ENCODE measurements at places on chromosomes 7 and 10. TPM values are rescaled to one million over a fixed set of nuclear protein-coding genes. Genes with fewer than 3 reads are reported as not detected.

The FFAR4 gene
- total RNA-seq: not detected

The C10orf143 gene
- total RNA-seq: 2.4 TPM

The PARG gene
- 30.3 TPM for total RNA-seq

DNA sequence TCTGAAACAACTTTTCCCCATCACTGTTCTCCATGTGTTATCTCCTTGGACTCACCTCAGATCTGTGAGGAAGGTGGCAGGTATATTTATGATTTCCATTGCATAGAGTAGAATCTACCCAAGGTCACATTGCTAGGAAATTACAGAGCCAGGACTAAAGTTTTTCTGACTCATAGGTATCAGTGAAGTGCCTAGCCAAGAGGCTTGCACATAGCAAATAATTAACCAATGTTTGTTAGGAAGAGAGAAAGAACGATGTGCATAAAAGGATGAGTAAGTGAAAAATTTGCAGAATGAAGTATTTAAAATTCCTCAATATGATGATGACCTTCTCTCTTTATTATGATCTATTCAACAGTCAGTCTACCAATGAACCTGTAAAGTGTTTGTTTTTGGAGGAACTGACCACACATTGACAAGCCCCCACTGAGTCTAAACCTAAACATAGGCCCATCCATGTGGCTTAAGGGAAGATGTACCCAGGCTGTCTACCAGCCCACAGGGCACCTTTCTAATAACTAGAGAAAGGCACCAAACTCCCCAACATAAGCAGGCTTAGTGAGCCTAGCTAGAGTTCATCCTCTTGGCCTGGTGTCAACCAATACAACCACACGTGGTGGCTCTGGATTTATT, 252.9 kb upstream of the ZMIZ1 start:
- DNase-seq: no peak

DNA sequence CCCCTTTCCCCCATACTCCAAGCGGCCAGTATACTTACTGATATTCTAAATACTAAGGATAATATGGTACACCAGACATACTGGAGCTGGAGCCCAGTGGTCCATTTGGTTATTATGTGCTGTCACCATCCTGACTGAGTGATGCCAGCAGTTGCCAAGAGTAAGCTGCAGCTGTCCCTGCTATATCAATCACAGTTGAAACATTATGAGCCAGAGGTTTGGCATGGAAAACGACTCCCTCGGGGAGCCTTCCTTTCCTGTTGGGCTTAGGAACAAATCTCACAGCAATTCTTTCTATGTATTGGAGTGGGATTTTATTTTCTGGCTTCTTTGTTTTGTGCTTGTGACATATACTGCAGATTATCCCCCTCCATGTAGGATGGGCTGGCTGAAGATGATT, 32.6 kb downstream of the STRIP2 start:
- DNase-seq: no peak

Data from mammary epithelial cell (primary cell).